ENCODE measurements at places on chromosomes 4 and X.

DNA sequence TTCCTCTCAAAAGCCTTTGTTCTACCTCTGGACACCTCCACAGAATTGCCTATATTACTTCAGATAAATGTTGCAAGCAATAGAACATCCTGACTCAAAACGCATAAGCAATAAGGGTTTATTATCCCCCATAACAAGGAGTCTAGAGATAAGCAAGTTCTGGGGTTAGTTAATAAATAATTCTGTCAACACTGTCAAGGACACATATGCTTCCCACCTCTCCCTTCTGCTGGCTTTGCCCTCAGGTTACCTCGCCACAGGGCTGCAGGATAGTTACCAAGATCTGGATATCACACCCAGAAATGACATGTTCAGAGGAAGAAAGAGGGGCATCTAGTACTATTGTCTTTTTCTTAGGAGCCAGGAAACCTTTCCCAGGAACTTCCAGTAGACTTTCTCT, 14.0 kb upstream of the DUSP21 start:
- DNase-seq: no peak

GRCh38 chrX:19660604-19661255, 145.4 kb upstream of the MAP3K15 start:
- no peak for DNase-seq

GRCh38 chr4:48698029-48698971, 81.8 kb downstream of the FRYL start:
- DNase-seq: no peak

DNA sequence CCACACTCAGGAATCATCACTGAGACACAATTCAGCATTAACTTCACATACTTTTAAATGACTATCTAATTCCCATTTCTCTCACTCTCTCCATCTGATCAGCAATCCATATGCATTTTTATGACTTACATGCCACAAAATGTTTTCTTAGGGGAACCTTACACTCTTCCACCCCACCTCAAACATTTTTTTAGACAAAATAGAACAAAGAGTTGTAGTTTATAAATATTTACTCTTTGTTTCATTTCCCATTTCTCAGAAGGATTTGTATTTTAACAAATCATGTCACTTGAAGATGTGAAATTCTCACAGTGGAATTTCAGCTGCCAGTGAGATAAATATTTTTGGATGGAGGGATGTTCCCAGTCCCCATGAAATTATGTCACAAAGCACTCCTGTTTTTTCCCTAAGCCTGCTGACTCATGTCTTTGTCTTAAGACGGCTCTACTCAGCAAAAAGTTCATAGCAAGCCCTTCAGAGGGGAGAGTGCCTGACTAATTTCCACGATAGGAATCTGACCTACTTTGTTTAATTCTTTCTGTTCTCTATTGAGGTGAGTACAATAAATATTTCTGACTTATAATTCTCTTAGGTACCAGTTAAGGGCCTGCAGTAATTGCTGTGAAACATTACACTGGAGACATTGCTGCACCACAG, 257.7 kb downstream of the THOC2 start:
- DNase-seq: no peak
